ENCODE measurements at places on chromosomes 1 and 21.
A peak's percentile ranks its signal among the peaks of the same experiment; 100 is the strongest.

GRCh38 chr1:201539561-201540431, 869 bp downstream of the NAV1 start:
- no peak for DNase-seq

GRCh38 chr1:153805886-153806719, 30.9 kb downstream of the SLC27A3 start:
- DNase-seq = no peak

GRCh38 chr1:89125240-89125912, 538 bp downstream of the GBP2 start:
- DNase-seq = no peak

GRCh38 chr1:243234978-243235647, 20.0 kb downstream of the CEP170 start:
- no peak for DNase-seq

DNA sequence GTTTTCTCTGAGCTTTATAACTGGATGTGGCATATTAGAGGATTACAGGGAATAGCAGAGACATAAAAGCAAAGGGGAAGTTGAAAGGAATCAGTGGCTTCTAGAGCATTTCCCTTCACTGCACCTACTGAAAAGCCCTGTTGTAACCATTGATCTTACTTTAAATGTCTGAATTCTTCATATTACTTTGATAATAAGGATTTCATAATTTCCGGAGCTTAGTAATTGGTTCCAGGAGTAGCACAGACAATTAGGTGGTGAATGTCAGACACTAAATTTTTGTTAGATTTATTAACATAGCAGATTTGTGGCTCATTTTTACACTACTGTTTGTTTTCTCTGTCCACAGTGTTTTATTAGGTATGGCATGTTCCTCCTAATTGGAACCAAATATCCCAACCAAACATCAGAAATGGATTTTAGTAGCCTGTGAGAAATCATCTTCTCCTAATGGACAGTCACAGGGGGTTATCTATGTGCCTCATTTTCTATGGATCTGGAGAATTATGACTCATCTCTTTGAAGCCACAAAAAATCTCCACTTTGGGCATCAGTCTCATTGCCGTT, 100.5 kb downstream of the GIPC2 start:
- DNase-seq = no peak

DNA sequence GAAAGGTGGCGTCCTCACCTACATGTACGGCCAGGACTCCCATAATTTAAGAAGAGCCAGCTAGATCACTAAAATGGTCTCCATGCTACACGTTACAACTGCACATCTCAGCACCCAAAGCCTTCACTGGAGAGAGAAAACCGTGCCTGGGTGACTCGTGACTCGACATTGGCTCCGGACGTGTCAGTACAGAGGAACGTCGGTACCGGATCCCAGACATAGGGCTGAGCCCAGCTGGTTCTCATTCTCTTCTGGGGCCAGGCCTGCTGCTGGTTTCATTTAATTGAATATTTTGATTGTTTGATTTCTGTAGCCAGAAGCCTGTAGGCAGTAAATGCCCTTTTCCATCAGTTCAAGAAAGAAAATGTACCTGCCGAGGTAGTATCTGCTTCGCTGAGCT, 93.1 kb downstream of the HHIPL2 start:
- DNase-seq = no peak

DNA sequence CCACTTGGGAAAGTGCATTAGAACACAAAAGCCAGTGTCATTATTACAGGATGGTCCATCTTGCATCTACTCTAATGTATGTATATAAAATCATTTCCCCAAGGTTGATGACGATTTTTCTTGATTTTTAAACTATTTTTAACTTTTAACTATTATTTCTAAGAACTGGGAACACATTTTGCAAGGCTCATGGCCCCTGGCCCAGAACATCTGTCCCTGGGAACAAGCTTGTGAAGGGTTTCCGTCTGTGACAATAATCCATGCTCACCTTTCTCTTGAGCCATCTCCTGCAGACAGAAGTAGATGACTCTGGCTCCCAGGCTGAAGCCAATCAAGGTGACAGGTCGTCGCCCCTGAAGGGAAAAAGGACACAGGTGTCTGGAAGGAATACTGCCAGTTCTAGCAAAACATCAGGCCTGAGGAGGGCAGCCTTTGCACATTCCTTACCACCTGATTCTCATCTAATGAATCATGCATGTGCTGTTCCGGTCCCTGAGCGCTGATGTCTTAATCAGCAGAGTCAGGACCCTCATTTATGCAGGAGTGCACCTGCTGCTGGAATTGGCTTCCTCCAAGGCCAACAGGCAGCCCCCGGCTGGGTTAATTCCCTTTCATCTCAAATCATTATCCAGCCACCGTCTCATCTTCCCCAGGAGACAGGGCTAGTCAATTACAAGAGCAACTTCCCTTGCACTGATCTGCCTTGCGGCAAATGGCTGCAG, 62.5 kb downstream of the TMCO4 start:
- no peak for DNase-seq

GRCh38 chr1:182629499-182630096, 25.4 kb upstream of the RGS16 start:
- DNase-seq = peak; percentile 22

DNA sequence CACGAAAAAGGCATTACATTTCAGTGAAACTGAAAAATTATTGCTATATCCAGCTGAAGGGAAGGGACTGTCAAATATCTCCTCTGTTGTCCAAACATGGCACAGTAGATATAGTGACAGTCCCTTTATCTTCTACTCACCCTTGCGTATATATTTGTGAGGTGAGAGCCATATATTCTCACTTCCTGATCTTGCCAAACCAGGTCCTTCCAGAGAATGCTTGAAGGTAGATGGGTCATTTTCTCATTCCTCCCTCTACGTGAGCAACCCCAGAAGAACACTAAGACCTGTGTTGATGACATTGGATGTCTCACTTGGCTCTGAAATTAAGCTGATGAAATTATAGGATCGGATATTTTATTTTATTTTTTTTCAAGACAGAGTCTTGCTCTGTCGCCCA, 151.2 kb downstream of the DHRS3 start:
- DNase-seq = no peak

GRCh38 chr1:91555821-91556531, 55.3 kb downstream of the CDC7 start:
- DNase-seq = peak; percentile 53

GRCh38 chr1:110069404-110070281, 829 bp downstream of the ALX3 start:
- DNase-seq = no peak

DNA sequence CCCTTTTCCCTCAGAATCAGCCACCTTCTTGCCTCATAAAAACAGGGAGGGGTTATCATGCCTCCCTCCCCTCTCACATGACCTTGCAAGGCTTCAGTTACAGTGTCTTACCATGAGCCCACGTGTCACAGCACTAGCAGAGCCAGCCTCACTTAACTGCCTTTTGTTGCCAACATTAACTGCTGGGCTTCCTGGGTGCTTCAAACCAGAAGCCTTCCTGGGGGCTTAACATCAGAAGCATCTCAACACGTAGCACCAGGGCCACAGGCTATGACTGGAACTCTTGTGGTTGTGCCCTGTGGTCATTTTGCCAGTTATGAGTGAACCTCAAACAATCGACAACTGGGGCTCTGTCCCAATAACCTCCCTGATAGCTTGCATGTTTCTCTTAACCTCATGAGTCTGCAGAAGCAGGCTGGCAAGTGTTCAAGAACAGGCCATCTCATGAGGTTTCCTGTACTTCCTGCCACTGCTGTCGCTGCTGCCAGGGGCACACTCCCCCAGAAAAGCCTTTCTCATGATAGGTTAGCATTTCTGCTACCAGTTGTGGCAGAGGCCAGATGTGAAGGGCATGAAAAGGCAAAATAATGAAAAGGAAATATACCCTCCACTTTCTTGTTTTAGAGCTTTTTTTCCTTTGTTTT, 132.2 kb downstream of the GLUL start:
- peak; percentile 64 for DNase-seq

DNA sequence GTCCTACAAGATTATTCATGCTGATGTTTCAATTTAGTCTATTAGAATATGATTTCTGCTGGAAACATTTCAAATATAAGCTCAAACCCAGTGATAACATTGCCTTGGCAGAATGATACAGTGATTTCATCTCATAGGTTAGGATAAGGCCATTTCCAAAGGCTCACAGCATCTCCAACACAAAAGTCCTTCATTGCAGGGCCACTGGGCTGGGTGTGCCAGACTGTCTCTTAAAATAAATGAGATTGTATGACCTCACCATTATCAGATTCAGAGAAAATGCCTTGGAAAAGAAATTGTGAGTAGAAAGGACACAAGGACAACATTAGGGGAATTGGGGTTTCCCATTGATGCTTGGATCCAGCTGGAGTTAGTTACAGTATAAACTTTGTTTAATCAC, 30.4 kb downstream of the NGF start:
- no peak for DNase-seq

DNA sequence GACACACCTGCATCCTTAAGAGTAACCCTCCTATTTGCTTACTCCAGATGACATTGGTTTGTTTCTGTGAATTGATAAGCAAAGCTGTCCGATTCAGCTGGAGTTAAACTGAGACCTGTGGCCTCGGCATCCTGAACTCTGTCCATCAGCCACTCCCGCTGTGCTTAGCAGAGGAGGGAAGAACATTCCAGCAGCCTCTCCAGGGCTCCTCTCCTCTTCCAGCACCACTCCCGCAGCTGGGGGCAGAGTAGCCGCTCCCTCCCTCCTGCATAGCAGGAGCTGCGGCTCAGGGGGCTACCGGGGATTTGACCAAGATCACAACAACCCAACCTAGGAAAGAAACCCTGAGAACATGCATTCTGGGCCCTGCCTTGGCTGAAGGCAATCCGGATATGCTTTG, 8.8 kb downstream of the LRRC38 start:
- no peak for DNase-seq

DNA sequence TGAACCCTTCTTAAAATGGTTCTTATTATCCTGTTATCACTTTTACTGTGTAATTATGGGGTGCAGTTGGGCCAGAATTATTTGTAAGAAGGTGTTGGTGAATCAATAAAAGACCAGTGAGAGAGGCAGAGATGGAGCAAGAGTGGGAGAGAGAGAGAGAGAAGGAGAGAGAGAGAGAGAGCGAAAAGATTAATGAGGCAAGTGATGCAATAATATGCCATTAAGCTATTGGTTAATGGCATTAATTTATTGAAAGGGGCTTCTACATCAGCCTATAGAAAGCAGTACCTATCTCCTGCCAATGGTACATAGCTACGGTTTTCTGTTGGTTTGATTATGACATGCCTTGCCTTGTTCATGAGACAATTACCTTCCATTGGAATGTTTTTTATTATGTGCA, 388.7 kb downstream of the RPS6KC1 start:
- no peak for DNase-seq

DNA sequence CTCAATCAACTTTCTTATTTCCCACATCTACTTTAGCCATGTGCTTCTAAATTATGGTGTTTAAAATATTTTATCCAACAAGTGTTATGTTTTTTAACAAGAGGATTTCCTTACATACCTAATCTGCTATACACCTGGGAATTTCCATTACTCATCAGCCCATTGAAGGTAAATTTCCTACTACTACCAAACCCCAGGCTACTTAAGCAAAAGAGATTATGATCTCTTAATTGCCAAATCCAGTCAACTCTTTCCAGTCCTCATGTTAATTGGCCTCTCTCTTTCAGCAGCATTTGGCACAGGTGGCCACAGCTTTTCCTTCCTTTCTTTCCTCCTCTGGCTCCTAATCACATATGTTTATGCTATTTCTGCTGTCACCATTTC, 5.1 kb upstream of the C1orf162 start:
- DNase-seq = no peak

- no peak for DNase-seq
Observed at GRCh38 chr1:239682960-239683359, 296.6 kb downstream of the CHRM3 start.

- no peak for DNase-seq
Observed at GRCh38 chr21:42833439-42833815, 45.9 kb downstream of the WDR4 start.

DNA sequence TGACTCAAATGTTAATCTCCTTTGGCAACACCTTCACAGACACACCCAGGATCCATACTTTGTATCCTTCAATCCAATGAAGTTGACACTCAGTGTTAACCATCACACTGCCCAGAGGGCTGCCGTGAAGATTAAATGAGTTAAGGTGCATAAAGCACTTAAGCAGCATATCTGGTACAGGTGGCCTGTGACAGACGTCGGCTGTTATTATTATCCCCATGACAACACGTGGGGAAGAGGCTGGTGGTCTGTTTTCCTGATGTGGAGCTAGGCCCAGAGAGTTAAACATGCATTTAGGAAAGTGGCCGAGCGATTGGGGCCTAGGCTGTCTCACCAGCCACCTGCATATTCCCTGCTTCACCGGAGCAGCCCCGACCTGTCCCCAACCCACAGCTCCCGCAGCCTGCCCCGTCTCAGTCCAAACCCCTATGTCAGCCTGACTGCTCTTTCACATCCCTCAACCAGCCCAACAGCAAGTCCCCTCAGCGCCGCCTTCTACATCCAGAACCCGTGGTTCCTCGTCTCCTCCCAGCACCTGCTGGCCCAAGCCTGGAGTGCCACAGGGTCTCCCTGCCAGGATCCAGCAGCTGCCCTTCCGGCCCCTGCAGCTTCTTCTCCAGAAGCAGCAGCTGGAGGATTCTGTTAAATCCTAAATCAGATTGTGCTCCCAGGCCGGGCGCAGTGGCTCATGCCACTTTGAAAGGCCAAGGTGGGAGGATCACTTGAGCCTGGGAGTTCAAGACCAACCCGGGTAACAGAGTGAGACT, 77.9 kb downstream of the FBXO2 start:
- DNase-seq = no peak

- DNase-seq = peak; percentile 66
Observed at GRCh38 chr1:27341525-27342252, at the start of gene SYTL1. Gene SYTL1 (plus strand): TSS chr1:27342022. CDS start chr1:27345335, 3,313 bp downstream.

GRCh38 chr1:200206761-200207160, 179.3 kb downstream of the NR5A2 start:
- DNase-seq = no peak

GRCh38 chr21:42158846-42159245, 60.1 kb upstream of the ABCG1 start:
- no peak for DNase-seq

DNA sequence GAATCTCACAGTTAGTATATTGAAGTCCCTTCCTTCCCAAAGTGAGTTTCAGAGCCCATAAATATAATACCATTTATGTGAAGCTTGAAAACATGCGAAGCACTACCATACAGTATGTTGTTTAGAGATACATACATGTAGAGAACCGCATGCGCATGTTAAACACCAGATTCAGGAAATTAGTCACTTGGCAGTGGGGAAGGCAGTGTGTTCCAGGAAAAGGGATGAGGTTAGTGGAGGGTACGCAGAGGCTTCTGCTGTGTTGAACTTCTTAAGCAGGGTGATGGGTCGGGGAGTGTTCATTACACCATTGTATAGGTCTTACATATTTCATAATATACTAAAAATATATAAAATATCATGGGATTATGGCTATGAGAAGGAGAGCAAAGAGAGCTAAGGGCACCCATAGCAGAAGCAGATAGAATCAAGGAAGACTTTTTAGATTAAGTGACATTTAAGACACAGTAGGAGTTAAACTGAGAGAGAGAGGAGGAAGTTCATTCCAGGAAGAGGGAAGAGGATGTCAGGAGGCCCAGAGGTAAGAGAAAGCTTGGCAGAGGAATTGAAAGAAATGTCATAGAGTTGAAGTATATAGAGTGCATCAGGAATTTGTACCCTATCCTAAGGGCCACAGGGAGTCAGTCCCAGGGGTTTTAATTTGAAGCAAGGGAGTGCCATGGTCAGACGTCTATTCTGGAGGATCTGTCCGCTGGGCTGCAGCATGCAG, 43.5 kb upstream of the SARS1 start:
- no peak for DNase-seq

GRCh38 chr1:221911714-221912113, 169.8 kb upstream of the DUSP10 start:
- DNase-seq = no peak
